ENCODE measurements at places on chromosomes 7 and 10.

- DNase-seq: no peak
These were observed 56.4 kb upstream of the MTPN start for GRCh38 chr7:136033413-136034031.

DNA sequence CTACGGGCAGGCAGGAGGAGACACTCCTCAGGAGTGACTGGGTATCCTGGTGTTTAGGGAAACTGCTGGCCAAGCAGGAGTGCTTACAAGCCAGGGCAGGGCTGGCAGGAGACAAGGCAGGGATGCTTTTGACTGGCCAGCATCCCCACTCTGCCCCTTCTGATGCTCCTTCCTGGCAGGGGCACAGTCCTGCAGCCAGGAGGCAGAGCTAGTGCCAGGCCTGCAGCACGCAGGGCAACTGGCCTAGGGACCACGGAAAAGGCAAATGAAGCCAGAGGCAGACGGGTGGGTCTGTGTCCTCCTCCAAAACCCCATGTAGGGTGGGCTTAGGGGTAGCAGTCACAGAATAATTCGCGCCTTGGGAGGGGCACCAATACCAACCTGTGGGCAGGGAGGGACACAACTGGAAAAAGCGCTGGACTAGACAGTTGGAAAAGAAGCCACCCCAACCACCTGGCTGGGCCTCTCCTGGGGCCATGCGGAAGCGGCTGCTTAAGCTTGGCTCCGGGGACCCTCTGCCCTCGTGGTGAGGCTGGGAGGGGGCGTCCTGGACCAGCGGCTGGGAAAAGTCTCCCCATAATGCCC, 4.8 kb downstream of the IMPDH1 start:
- DNase-seq: no peak

DNA sequence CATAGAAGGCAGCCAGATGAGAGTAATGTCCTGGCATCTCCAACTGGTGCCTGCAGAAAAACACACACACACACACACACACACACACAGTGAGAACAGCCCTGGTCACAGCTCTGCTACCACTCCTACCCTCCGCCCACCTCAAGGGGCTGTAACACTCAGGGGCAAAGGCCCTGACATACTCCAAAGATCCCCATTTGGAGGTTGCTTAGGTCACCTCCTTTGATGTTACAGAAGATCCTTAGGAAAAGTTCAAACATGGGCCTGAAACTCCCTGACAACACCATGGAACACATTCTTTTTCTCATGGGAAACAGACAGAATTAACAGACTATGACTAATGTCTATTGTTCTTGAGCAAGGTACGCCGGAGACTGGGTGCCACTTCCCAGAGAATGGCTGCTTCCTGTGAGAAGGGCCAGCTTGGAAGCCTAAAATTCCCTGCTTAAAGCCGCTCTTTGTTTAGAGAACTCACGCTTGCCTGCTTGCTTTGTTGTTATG, 27.7 kb downstream of the DENND11 start:
- no peak for DNase-seq

GRCh38 chr10:68666280-68666760, 54.7 kb upstream of the CCAR1 start:
- DNase-seq: no peak

- DNase-seq: no peak
These were observed 31.0 kb downstream of the AMZ1 start for GRCh38 chr7:2719007-2719406.

DNA sequence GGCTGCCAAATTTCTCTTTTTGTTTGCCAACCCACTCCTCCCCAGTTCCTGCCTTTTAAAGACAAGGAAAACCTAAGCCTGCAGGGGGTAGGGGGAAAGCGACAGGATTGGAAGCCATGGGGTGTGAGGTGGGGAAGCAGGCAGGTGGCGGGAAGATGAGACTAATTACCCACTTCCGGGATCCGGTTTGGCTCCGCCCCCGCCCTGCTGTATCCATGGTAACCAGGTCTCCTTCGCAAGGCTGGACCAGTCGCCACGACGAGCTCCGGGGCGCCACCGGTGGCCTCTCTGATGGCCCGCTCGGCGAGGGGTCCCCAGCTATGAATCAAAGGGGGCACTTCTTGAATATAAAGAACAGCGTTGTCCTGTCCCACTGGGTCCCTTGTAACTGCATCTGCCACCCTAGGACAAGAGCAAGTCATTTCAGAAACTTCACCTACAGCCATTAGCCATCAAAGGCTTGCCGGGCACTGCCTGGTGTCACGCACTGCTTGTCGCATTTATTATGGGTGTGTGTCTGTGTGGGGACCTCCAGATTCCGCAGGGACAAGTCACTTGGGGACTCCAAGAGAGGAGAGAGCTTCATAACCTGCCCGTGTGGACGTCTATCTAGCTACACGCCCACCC, 55.4 kb upstream of the LMTK2 start:
- no peak for DNase-seq

DNA sequence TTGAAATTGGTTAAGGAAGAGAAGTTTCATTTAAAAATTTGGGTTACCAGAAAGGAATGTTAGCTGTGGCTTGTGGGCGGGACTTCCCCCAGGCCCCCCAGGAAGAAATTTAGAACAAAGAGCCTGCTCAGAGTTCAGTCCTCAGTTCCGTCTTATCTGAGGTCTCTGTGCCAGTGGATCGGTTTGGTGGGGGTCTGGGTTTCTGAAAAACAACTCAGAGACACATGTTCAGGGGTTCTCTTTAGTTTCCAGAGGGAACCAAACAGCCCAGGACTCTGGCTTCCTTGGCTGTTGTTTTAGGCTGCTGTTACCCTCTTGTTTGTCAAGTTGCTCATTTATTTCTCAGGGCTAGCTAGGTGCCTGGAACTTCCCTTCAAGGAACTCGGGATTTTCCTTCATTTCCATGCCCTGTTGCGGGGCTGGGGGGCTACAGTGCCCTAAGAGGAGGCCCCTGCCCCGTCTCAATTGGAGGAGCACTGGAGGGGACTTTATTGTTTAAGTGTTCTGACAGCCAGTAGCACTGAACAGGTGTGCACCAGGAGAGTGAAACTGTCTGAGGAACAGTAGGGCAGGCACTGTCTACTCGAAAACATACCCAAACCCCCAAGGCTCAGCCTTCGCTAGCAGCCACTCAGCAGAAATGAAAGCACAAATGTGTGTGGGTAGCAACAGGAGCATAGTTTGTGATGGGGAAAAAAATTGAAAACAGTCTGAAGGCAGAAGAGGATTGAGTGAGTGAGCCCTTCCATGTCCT, 59.9 kb downstream of the ALOX5 start:
- DNase-seq: no peak

DNA sequence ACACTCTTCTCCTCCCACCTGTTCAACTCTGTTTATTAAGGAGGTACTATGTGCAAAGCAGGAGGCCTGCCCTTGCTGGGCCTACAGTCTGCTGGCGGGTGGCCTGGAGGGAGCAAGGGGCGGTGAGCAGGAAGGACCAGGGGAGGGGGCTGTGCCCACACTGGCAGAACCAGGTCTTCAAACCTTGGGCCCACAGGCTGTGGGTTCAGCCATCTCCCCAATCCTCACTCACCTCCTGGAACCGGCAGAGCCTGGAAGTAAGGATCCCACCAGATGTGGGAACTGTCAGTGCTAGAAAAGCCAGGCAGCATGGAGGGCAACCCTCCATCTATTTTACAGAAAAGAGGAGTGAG, 50.8 kb downstream of the CAMK2B start:
- DNase-seq: no peak

DNA sequence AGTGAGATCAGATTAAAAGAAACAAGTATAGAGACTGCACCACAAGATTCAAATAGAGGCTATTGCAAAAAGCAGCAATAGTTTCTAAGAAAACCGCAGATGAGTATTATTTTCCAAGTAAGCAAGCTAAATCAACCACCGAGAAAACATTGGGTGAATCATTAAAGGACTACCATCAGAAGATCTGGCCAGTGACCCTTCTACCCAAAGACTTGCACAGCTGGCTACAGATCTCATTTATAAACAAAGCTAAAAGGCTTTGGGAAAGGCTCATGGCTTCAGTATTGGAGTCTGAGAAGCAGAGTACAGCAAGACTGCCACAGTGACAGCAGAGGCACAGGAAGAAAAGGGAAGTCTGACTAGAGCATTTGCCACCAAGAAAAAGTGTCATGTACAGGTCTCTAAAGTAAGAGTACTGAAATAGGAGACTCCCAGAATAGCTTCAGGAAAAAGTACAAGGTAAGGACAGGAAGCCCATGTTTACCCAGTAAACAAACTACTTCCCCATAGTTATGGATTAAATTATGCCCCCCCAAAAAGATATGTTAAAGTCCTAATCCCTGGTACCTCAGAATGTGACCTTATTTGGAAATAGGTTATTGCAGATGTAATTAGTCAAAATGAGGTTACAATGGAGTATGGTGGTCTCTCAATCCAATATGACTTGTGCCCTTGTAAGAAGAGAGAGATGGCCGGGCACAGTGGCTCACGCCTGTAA, 19.0 kb downstream of the STEAP1 start:
- no peak for DNase-seq

DNA sequence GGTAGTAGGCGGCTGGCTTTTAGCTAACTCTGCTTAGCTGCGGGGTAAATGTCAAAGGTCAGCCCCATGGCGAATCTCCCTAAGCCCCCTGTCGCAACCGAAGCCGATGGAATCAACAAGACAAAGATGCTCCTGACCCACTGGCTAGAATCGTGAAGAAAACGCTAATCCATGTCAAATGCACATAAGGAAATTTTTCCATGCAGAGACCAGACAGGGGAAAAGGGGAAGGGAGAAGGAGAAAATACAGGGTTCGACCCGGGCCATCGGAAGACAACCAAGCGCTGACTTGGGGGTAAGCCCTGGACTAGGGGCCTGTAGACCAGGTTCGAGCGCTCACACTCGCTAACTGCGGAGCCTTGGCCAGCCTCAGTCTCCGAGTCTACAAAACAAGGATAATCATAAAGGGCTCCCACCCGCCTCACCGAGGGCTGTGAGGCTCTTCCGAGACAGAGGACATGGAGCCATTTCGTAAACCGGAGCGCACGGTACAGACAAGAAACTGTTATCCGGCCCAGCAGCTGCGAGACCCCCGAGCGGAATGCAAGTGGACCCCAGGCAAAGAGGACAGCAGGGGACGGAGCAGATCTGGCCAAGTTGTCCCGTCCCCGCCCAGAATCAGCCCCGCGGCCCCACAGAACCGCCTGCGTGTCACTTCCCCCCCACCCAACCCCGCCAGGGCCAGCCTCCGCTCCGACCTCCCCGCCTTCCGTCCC, 507 bp downstream of the SAR1A start:
- DNase-seq: no peak

- DNase-seq: no peak
These were observed 131.1 kb upstream of the PTN start for GRCh38 chr7:137474540-137475026.

DNA sequence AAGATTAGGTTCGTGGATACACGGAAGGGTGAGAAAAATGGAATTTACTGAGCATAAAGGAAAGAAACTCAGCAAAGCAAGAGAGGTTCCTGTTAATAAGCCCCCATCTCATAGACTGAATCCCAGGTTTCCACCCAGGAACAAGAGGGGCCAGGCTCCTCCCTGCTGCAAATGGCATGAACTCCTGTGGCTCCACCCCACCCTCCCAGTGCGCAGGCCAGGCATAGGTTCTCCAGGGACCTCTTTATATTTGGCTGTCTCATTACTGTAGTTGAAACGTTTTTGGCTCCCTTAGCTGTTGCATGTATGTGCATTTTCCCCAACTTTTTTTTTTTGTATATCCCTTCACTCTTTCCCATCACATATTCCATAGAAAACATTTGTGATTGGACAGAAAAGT, 217.8 kb upstream of the NRP1 start:
- DNase-seq: no peak

DNA sequence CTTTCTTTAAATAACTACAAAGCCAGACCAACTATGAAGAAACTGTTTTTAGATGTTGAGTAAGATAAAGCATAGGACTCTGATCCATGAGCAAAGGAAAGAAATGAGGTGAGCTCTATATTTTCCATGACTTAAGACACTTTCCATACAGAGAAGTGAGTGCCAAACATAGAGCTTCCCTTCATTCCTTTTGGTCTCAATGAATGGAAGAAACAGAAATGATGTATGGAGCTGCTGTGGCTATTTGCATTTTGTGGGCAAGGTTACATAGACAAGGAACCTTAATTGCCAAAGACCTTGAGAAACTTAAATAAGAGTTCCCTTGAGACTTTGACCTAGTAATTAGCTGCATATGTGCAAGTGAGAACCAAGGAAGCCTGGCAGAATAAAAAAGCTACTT, 1152.2 kb downstream of the XPNPEP1 start:
- DNase-seq: no peak

DNA sequence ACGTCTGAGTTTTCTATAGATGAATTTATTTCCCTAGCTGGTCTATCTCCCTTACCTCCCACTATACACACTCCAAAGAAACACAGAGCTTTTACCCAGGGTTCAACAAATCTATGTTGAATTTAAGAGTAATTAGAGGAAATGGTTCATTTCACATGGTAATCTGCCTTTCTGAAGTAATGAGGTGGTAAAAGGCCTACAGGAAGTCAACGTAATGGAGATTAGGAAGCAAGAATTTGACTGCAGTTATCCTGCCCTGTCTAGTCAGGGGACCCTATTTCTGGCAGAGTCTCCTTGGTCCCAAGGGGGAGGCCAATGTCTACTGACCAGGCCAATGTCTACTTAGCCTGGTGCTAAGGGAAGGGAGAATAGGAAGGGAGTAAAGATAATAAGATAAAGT, 21.4 kb upstream of the SIRT1 start:
- DNase-seq: no peak

GRCh38 chr7:77862691-77863090, 64.1 kb downstream of the PHTF2 start:
- no peak for DNase-seq

DNA sequence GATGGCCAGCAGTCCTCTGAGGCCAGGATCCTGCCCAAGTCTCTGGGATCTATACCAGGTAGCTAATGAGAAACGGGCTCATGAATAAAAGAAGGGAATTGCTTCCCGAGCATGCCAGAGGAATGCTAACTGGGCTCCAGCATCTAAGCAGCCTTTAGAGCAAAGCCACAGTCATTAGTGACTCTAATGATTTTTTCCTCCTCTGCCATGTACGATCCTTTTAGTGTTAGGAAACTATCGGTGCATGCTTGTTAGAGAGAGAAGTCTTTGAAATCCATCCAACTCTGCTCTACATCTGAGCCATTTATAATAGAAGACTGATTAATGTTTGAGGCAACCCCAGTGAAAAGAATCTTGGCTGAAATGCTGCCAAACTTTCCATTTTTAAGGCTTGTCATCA, 124.9 kb upstream of the TCERG1L start:
- no peak for DNase-seq

DNA sequence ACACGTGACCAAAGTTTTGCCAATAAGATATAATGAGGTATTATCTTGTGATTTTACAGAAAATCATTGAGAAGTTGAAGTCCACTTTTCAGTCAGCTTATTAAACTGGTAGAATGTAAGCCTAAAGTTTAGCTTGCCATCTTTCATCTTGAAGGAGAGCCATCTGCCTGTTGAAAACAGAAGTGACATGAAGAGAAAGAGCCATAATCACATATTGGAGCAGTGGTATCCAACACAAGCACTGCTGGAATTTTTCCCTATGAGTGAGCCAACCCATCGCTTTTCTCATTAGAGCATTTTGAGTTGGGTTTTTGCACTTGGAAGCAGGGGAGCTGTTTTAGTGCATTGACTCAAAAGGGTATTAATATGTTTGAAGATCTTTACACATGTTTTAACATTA, 117.6 kb upstream of the FERD3L start:
- no peak for DNase-seq

- DNase-seq: no peak
These were observed 78.8 kb downstream of the INPP5A start for GRCh38 chr10:132616170-132616995.

Measured in stimulated activated CD8-positive, alpha-beta memory T cell treated with anti-CD3 and anti-CD28 coated beads, Interleukin-7, amount 100 ng/mL, for 1 hour (primary cell).